GM12878 (cell line): ENCODE measurements at places on chromosomes 4 and X. TPM values are rescaled to one million over a fixed set of nuclear protein-coding genes. Genes with fewer than 3 reads are reported as not detected.
A peak's percentile ranks its signal among the peaks of the same experiment; 100 is the strongest.

Gene TMEM47
- total RNA-seq: 0.10 TPM in 1 of 2 replicates, not detected in the other

GRCh38 chrX:19824603-19825002, 62.8 kb downstream of the SH3KBP1 start:
- DNase-seq: no peak

Gene STAP1
- 8.1 and 10.2 TPM in 2 replicates for total RNA-seq

DNA sequence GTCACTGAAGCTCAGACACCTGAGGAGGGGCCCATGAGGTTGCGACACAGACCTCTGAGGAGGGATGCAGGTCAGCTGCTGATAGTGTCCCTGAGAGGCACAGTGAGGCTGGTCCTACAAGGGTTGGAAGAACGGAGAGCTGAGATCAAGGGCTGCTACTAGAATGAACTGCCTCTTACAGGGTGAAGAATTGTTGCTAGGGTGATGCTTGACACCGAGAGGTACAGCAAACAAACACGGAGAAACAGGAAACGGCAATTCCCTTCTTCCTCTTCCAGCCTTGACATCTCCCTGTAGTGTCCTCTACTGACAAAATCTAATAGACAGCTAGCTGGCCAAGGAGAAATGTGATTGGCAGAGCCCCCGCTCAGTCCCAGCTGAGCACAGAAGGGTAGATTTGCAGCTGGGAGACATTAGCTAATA, 11.8 kb upstream of the HPGDS start:
- no peak for DNase-seq

DNA sequence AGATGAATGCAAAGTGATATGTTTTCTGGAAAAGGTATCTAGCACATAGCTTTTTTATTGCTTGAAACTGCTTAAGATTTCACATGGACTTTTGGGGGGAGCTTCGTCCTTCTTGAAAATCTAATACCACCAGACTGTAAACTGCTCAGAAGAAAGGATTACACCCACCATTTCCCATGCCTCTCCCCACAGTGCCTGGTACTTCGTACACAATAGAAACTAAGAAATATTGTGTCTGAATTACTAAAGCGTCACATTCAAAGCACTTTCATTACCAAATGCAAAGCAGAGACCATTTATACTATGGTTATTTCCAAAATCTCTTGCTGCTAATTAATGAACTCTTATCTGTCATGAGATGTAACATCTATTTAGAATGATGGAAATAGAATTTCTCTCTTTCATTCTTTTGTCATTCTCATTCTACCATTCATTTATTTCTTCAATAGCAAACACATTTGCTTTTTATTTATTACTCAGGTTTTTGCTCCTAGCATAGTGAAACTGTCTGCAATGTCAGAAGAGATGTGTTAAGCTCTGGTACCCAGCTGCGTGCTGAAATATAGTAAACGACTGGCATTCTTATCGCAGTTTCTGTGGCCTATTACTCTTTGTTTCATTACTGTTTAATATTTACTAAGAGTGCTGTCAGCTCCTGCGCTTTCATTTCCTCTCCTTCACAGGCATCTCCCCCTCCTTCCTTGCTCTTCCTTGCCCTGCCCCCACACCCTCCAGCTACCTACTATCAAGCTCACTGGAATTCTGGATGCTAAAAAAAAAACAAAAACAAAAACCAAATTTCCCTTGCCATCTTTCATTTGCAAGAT, 51.4 kb upstream of the RAPGEF2 start:
- DNase-seq: peak; percentile 84

- DNase-seq: no peak
These were observed 456.6 kb downstream of the IL15 start for GRCh38 chr4:142092941-142093340.

Gene HTN3
- not detected in 2 replicates for total RNA-seq

GRCh38 chr4:76779740-76780459, 118.0 kb downstream of the SOWAHB start:
- no peak for DNase-seq

DNA sequence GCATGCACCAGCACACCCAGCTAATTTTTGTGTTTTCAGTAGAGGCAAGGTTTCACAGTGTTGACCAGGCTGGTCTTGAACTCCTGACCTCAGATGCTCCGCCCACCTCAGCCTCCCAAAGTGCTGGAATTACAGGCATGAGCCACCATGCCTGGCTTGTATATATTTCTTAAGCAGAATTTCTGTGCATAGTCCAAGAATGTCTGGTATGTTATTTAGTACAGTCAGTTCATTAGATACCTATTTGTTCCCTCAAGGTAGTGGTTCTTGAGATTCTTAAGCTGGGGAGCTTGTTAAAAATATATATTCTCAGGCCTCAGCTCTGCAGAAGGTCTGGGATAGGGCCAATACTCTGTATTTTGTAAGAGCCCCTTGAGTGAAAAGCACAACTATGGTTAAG, 4.6 kb upstream of the SERTM2 start:
- DNase-seq: no peak

- DNase-seq: no peak
These were observed 272.1 kb downstream of the RPA4 start for GRCh38 chrX:97155816-97156215.

- DNase-seq: no peak
These were observed 44.8 kb downstream of the RBPJ start for GRCh38 chr4:26365537-26366150.

DNA sequence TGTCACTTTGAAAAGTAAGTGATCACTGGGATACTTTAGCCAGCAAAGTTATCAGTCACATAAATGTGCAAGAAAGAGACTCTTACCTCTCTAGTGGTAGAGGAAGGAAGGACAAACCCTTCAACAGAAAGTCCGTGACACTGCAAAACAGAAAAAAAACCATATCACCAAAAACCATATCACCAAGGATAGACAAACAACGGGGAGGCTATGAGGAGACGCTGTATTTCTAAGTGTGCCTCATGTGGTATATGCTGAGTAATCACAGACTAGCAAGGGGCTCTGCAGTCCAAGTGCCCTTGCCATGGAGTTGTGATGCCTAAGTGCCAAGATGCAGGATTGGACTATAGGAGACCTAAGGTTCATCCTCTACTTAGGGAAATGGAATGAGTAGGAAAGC, 11.5 kb upstream of the HDAC8 start:
- DNase-seq: no peak

Gene AFP
- total RNA-seq: 0.69 and 0.72 TPM in 2 replicates

Gene PCDH19
- not detected in 2 replicates for total RNA-seq

DNA sequence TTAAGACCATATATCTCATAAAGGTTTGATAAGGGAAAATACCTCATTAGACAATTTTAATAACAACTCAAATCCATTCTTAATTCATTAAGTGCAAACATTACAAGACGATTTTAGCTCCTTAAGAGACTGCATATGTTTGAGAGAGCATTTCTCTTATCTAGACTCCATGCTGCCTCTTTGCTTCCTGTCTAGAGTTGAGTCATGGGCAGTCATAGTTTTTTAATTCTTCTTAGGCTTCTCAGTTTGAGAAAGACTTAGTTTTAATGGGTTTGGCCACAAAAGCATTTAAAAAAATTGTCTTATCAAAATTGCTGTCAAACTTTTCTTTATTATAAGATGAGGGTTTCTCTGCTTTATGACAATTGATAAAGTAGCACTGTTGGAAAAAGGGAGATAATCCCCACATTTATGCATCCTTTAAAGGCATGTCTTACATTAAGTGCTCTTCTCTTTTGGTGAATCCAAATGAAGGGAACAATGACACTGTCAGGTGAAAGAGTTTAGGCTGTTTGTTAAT, 713.4 kb downstream of the PCDH18 start:
- no peak for DNase-seq

Gene PABPC4L
- total RNA-seq: not detected in 2 replicates

DNA sequence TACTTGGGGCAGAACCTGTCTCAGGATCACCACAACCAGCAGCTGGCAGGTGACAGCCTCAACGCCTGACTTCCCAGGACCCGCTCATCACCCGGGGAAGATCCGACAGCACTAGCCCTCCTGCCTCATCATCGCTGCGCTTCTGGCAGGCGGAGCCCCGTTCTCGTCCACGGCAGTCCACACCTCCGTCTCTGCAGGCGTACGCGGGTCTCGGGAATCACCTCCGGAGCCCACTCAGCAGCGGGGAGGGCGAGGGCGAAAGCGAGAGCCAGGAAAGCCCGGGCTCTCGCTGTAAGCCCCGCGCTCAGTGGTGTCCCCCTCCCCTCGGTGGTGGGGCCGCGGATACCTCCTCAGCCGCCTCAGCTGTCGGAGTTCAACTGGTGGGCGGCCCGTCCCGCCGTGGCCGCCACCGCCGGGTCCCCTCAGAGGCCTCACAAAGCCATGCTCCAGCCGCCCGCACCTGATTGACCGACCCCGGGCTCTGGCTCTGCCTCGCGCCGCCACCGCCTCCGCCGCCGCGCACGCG, 518 bp upstream of the CNKSR2 start:
- no peak for DNase-seq

Gene REPS2
- 5.7 and 6.6 TPM in 2 replicates for total RNA-seq

- DNase-seq: peak; percentile 75
These were observed 267.4 kb downstream of the ANK2 start for GRCh38 chr4:113316879-113317278.

Gene SEC24D
- total RNA-seq: 45.9 and 46.0 TPM in 2 replicates

DNA sequence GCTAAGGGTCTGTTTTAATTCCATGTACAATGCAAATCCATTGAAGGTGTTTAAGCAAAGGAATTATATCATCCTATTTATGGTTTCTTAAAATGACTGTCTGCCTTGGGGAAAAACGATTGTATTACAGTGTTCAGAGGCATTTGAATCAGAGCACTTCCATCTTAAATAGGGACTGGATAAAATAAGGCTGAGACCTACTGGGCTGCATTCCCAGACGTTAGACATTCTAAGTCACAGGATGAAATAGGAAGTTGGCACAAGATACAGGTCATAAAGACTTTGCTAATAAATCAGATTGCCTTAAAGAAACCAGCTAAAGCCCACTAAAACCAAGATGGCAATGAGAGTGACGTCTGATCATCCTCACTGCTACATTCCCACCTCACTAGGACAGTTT, 1167.2 kb upstream of the PABPC4L start:
- no peak for DNase-seq

Gene IL21
- total RNA-seq: not detected in 2 replicates

Gene CT45A5
- total RNA-seq: not detected in 2 replicates

GRCh38 chr4:25310803-25311166, 1.8 kb upstream of the ZCCHC4 start:
- DNase-seq: no peak

Gene UGT2B17
- 0.15 TPM in 1 of 2 replicates, not detected in the other for total RNA-seq

- no peak for DNase-seq
These were observed 10.2 kb upstream of the ADH1C start for GRCh38 chr4:99362768-99363167.

DNA sequence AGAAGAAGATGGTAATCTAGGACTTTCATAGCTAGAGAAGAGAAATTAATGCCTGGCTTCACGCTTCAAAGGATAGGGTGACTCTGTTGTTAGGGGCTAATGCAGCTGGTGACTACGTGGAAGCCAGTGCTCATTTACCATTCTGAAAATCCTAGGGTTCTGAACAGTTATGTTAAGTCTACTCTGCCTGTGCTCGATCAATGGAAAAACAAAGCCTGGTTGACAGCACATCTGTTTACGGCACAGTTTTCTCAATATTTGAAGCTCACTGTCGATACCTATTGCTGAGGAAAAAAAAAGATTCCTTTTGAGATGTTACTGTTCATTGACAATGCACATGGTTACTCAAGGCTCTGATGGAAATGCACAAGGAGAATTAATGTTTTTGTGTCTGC, 182.6 kb upstream of the NUDT6 start:
- no peak for DNase-seq

DNA sequence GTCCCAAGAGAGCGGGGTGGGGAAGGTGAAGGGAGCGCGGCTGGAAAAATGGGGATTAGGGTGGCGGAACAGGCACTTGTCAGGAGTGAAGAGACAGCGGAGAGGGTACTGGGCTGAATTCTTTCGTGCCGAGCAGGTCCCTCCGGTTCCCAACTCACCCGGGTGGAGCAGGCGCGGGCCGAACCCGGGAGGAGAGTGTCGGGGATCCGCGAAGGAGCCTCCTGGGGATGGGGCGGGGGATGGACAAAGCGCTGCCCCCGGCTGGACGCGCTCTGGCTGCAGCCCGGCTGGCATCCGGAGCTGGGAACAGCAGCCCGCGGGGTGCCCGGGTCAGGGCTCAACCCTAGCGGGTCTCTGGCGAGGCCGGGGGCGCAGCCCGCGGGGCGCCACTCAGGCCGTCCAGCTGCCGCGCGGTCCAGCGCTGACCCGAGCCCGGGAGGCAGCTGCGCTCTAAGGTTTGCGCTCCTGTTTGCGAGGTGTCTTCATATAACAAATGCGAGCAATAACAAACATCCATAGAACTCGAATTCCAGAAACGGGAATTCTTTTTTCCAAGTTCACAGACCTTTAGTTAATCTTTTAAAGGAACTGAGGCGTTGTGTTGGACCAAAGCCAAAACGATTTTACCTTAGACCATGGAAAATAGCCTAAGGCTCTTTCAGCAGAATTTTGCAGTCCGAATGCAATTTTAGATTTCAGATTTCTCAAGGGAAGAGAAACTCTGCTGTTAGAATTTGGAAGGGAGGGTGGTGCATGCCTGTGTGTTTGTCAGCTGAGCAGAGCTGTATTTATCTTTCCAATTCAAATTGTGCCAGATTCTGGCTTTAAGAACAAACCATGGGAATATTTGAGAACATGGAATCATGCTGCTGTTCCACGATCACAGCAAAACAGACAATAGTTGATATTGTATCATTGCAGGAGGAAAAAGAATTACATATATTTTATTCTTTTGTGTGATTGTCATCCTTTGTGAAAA, 744 bp downstream of the NPY5R start:
- DNase-seq: no peak

GRCh38 chr4:75675004-75675531, 1.9 kb upstream of the G3BP2 start:
- DNase-seq: no peak

- DNase-seq: no peak
These were observed 516.2 kb downstream of the KCTD8 start for GRCh38 chr4:43932448-43932847.

Gene RPL39
- 2,274 and 2,439 TPM in 2 replicates for total RNA-seq

- no peak for DNase-seq
These were observed 67.4 kb downstream of the ENPP6 start for GRCh38 chr4:184150102-184150839.
